Effector memory CD8-positive, alpha-beta T cell (primary cell): ENCODE measurements at places on chromosomes 6 and 20.

DNA sequence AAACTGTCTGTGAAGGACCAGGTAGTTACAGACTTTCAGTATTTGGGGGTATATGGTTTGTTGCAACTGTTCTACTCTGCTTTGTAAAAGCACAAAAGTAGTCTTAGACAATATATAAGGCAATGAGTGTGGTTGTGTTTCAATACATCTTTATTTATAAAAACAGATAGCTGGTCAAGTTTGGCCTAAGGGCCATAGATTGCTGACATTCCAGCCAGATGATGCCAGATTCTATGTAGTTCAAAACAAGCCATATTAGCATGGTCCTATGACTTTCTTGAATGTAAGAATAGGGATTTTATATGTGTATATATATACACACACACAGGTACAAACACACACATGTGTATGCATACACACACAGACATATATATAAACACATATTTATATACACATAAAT lies 201.8 kb downstream of the GRIK2 start:
- no peak for DNase-seq

GRCh38 chr6:151670116-151670515 lies 137.4 kb upstream of the ESR1 start:
- DNase-seq: no peak

DNA sequence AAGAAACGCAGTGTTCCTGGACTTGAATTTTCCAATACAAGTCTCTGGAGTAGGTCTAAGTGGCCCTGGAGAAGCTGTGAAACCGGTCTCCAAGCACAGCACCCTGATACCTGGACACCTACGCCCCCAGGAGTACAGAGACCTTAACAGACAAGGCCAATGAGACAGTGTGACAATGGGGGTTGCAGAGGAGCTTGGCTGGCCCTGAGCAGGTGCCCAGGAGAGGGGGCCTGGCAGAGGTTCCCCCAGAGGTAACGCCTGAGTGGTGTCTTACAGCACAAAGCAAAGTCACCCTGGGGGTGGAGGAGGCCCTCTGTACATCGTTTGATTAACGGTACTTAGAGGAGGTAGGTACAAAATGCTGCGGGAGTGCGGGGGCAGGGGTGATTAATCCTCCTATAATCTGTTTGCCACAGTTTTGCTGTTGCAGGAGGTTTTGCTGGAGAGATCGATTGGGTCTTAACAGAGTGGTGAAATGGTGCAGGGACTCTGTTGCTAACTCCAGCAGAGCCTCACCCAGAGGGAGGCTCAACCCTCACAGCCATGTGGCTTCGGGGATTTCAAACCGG lies 37.3 kb upstream of the APCDD1L start:
- no peak for DNase-seq

DNA sequence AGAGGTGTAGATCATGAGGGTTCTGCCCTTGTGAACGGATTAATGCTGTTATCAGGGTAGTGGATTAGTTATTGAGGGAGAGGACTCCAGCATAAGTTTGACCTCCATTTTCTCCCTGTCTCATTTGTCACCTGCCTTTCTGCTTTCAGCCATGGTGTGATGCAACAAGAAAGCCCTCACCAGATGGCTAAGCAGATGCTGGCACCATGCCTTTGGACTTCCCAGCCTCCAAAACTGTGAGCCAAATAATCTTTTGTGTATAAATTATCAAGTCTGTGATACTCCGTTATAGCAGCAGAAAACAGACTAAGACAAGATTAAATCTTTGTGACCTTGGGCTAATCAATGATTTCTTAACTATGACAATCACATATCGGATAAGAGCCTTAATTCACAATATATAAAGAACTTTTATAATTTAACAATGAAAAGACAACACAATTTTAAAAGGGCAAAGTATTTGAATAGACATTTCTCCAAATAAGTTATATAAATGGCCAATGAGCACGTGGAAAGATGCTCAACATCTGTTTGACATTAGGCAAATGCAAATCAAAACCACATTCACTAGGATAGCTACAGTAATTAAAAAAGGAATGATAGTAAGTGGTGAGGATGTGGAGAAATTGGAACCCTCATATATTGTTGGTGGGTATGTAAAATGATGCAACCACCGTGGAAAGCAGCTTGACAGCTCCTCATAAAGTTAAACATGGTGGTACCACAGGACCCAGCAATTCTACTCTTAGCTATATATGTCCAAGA lies 45.3 kb upstream of the IFNGR1 start:
- DNase-seq: no peak

DNA sequence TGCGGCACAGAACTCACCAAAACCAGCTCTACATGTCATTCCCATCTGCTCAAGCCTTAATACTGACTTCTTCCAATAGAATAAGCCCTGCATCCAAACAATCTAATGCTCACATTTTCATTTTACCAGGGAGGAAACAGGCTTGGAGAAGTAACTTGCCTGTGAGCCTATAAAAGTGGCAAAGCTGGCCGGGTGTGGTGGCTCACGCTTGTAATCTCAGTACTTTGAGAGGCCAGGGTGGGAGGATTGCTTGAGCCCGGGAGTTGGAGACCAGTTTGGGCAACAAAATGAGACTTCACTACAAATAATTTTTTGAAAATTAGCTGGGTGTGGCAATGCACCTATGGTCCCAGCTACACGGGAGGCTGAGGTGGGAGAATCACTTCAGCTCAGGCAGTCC lies 133.7 kb downstream of the LY86 start:
- DNase-seq: no peak

GRCh38 chr6:70379473-70380013 lies 33.8 kb upstream of the FAM135A start:
- DNase-seq: no peak

GRCh38 chr6:71299541-71300470 lies 11.2 kb downstream of the OGFRL1 start:
- no peak for DNase-seq

DNA sequence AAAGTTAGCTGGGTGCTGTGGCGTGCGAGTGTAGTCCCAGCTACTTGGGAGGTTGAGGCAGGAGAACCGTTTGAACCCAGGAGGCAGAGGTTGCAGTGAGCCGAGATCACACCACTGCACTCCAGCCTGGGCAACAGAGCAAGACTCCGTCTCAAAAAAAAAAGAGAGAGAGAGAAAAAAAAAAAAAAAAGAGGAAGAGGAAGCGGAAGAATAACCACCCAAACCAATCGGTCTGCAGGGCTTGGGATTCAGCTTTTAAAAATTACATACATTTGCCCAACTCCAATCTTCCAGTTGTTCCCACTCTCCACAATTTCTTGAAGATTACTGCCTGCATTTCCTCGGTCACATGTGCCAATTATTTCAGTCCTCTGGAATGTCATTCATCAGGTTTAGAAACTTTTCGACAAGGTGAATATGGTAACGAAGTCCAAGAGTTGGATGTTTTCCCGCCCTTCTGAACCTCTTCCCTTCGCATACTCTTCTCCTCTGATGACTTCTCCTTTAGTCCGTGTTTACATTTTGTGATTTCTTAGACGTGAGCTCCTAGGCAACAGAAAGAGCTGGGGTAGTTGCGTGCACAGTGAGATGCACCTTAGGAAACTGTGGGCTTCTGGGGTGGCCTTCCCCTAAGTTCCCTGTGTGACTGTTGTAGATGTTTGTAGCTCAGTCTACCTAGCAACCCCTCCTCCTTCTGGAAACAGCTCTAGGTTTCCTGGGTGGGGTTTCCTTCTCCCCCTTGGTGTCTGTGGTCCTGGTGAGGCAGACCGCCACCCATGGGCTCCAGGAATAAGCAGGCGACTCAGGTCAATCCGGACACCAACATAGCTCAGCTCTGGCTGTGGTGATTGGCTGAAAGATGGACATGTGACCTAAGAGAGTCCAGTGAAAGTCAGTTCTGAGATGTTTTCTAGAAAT lies 63.0 kb upstream of the NCOA3 start:
- no peak for DNase-seq

- no peak for DNase-seq
These were observed 67.9 kb upstream of the BTN3A2 start for GRCh38 chr6:26296857-26297648.

DNA sequence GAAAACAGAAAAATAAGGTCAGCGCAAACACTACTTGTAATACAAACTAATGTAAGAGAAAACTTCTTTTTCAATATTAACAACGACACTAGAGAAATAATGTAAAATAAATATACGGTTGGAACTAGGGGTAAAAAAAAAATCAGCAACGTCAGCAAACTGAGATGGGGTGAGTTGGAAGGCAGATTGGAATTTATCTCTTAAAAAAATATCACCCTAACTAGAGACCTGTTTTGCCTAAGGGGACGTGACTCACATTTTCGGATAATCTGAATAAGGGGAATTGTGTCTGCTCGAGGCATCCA lies 705 bp upstream of the UTRN start:
- no peak for DNase-seq

DNA sequence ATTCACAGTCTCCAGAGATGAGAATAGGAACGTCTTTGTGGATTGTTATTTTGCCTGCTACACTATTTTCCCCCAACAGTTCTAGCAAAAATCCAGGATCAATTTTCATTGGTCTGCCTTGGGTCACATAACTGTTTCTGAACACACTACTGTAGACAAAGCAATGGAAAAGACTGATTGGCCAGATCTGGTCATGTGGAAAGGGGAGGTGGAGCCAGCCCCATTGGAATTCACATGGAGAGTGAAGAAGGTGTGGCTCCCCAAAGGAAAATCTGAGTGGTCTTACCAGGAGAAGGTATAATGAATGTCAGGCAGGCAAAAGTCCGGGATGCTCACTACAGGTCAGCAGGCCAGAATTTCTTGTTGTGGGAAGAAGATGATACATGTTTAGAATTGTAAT lies 9.5 kb upstream of the TP53RK start:
- no peak for DNase-seq

DNA sequence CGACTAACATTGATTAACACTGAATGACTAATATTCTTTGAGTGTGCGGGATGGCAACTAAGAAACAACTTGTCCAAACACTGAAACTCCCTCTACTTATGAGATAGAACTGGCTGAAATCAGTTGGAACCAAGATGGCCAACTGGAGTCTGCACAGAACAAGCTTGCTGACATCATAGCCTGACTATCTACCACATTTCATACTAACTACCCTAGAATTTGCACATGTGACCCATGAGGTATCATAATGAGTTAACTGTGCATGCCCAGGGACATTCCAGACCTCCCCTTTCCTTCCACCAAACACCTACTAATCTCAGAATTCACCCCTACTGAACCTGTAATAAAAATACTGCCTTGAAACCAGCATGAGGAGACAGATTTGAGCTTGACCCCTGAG lies 43.2 kb downstream of the PHIP start:
- DNase-seq: no peak

- DNase-seq: no peak
These were observed 60.8 kb downstream of the RBM38 start for GRCh38 chr20:57451795-57452661.

DNA sequence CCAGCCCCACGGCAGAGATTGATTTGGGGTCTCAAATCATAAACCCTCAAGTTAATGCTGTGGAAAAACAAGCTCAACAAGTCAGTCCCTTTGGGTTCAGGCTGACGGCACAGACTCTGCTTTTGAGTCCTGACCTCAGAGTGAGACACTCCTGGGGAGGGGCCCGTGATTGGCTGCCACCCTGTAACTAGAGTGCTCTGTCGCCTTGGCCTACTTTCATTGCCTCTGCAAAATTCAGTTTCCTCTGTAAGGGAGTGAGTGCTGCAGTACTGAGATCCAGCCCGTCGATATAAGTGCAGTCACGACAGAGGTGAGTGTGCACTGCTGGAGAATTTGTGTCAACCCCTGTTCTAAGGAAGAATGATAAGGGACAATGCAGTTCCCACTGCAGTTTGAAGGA lies 105.6 kb downstream of the ANKS1A start:
- no peak for DNase-seq

DNA sequence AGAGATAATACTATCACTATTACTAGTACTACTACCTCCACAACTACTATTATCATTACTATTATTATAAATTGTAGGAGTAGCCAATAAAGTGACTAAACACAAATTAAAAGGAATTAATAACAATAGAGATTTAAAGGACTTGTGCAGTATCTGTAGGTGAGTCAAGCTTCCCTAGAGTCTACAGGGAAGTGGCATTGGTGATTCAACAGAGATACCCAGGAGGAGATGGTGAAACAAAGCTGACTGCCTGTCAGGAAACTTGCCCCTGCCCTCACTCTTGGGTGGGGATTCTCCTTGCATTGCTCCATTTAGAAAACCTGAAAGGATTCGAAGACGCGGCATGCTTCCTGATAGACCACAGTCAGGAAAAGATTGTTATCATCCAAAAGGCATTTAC lies 23.3 kb upstream of the BCLAF1 start:
- DNase-seq: no peak

GRCh38 chr6:147547369-147547902 lies 38.9 kb downstream of the SAMD5 start:
- DNase-seq: no peak

GRCh38 chr20:17635332-17636244 lies 46.5 kb downstream of the RRBP1 start:
- DNase-seq: no peak

DNA sequence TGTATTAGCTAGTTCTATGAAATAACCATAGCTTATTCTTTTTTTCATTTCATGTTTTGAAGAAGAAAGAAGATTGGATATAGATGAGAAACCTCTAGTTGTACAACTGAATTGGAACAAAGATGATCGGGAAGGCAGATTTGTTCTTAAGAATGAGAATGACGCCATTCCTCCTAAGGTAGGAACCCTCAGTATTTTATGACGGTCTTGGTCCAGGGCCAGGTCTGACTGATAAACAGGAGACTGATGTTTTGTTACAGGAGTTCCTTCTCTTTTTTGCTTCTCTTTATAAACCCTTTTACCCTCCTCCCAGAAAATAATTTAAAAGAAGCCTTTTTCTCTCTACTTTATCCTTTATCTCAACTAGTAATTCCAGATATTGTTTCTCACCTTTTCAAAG lies 43.6 kb downstream of the AFDN start:
- no peak for DNase-seq

- DNase-seq: no peak
These were observed 59.5 kb downstream of the PLEKHG1 start for GRCh38 chr6:150659046-150659763.

DNA sequence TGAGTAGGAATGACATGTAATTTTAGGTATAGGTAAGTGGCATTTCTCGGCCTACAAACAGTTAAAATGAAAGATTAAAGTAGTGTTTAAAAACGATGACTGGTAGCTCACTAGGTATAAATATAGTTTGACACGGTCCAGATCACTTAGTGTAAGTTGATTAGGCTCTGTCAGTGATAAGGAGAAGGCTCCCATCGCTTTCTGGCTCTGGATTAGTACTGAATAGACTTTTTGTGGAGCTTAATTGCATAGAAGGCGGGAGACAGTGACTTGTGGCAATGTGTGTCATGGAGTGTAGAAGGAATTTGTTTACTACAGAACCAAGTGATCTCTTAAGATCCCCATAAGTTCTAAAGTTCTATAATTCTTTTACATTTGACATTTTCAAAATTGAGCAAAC lies 6.7 kb downstream of the PYGB start:
- DNase-seq: no peak

- DNase-seq: no peak
These were observed 41.4 kb downstream of the NOL4L start for GRCh38 chr20:32543570-32544259.

GRCh38 chr20:51562332-51563173 lies 20.0 kb upstream of the NFATC2 start:
- no peak for DNase-seq

- no peak for DNase-seq
These were observed 21.1 kb downstream of the ZNF184 start for GRCh38 chr6:27451660-27452390.
